CD4-positive, alpha-beta T cell treated with Interleukin-2 at 100 ng/mL for 4 hours (primary cell): ENCODE measurements at places on chromosomes 16 and 17.
A peak's percentile ranks its signal among the peaks of the same experiment; 100 is the strongest.

DNA sequence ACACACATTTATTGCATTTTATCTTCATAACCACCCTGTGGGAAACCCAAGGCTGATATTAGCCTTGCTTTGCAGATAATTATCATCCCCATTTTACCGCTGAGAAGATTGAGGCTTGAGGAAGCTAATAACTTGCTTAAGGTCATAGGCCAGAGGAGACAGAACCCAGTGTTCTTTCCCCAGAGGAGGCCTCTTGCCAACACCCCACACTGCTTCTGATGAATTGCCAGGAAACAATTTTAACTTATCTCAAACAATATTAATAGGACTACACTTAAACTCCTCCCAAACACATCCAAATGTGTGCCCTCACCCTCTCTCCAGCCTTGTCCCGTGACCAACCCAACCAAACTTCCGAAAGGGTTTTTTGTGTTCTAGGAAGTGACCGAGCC is 2.1 kb upstream of the SPG7 start:
- DNase-seq, result no peak

DNA sequence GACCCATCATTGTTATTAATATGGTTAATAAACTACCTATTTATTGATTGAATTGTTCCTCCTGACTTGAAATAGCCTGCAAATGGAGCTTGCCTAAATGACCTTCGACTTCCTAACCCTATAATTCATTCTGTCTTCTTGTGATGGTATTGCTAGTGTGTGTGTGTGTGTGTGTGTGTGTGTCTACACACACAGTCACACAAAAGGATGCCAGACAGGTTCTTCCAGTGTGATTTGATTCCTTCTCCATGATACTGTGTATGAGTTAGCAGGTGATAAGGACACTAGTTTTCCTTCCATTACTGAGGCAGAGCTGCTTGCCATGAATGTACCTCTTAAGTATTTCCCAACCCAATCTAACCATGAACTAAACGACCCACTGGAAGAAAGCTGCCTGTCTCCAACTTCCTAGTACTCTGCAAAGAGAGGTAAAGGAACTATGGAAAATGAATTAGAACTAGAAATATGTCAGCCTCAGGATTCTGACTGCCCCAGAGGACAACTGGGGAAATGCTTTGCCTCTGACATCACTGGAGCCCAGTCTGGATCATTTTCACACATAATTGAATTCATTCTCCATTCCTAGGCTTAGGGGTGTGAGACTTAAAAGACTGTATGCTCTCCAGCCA is 3.5 kb upstream of the CDC6 start:
- peak; percentile 14 for DNase-seq

GRCh38 chr17:31513731-31514427 is 122.4 kb downstream of the RAB11FIP4 start:
- no peak for DNase-seq

GRCh38 chr17:37261286-37261685 is 114.5 kb upstream of the C17orf78 start:
- no peak for DNase-seq

GRCh38 chr17:76585033-76585648 is 519 bp downstream of the ST6GALNAC2 start:
- no peak for DNase-seq
